Stimulated activated naive CD4-positive, alpha-beta T cell (primary cell): ENCODE measurements at places on chromosomes 11 and 22.

DNA sequence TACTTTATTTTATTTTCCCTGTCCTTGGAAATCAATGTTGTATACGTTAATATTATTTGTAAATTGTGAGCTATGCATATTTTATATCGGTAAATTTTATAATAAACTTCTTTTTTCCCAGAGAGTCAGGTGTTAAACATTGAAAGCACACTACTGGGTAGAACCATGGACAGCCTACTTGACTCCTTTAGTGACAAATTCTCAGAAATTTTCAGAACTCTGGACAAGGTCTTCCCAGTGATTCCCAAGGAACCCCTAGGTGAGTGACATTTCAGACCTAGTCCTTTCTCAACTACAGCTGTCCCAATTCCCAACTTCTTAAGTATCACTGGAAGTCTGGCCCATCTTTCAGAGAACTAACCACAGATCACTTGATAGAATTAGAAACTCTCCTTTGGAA lies 107.2 kb downstream of the RCN1 start:
- DNase-seq: no peak

DNA sequence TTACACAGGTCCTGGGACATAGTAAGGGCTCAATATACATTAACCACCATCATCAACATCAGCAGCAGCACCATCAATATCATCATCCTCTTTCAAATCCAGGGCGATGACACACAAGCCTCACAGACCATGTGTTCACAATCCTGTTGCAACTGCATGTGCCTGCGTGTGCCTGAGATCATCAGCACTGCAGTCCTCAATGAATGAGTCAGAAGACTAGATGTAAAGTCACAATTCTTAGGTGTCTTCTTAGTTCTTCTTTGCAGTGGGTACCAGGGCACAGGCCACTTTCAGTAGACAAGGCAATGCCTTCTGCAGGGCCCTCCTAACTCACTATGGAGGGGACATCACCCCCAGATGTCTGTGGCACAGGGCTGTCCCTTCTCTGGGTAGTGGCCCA lies 111.1 kb downstream of the MYO18B start:
- DNase-seq: no peak

GRCh38 chr11:71115770-71116692 lies 136.3 kb downstream of the SHANK2 start:
- DNase-seq: no peak

DNA sequence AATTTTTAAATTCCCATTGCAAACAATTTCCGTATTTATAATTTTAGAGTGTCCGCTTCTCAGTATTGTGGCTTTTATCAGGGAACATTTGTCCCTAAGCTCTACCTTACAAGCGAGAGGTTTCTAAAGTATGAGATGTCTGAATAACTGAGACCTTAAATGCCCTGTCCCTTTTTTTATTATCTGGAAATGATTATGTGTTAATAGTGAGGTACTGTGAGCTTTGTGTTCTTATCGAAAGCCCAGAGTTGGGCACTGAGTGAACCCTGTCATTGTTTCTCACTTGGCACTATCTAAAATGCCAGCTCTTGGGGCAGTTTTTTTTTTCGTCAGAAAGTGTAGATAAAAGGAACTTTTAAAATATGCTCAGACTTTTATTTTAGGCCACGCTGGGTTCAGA lies 9.5 kb downstream of the CTTN start:
- no peak for DNase-seq
